ENCODE measurements at places on chromosomes 11 and 22.

- DNase-seq, result no peak
Observed at GRCh38 chr11:12088047-12088481, 22.3 kb upstream of the MICAL2 start.

DNA sequence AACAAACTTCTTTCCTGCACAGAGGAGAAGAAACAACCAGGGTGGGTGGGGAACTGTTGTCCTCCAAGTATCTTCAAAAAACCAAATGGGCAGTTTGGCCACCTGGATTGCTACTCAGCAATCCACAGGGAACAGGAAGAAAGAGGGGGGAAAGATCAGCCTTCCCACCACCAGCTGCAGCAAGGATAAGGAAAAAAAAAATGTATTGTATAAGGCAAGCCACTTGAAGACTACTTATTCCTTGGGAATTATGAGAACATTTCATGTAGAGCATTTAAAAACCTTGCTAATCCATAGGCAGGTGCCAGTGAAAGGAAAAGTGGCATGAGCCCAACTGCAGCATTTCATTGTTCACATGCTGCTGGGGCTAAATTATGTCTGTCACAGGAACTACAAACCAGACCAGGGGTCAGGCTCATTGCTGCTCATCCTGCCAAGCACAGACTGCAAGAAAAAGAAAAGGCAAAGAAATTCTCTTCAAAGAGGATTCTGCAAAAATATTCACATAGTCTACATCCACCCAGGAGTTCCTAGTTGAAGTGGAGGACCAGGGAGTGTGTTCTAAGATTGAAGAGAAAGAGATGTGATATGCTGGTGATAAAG is 2.2 kb downstream of the RAB30 start:
- DNase-seq, result no peak

- DNase-seq, result no peak
Observed at GRCh38 chr11:14619603-14620531, 23.7 kb upstream of the PDE3B start.

GRCh38 chr11:111119751-111120150 is 125.8 kb upstream of the POU2AF2 start:
- no peak for DNase-seq

Data from non-pigmented ciliary epithelial cell (primary cell).